Fibroblast of pulmonary artery (primary cell): ENCODE measurements at places on chromosomes 12 and 14.

DNA sequence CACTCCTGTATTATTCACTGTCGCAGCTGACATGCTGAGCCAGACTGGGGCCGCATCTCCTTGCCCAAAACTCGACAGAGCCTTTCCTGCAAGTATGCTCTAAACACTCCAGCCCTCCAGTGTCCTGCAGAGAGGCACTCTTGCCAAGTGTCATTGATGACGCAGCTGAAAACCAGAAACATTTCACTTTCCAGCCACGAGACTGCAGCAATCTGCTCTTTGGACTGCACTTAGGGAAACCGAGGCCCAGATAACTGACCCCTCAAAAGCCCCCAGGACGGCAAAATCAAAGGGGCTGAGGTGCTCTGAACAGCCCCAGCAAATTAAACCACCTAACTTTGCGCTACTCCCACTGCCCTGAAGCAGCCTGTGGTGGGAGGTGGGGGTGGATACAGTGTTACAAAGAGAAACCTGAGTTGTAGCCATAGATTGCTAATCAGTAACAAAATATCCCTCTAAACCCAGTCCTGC, 2.6 kb downstream of the CCDC85C start:
- no peak for DNase-seq

DNA sequence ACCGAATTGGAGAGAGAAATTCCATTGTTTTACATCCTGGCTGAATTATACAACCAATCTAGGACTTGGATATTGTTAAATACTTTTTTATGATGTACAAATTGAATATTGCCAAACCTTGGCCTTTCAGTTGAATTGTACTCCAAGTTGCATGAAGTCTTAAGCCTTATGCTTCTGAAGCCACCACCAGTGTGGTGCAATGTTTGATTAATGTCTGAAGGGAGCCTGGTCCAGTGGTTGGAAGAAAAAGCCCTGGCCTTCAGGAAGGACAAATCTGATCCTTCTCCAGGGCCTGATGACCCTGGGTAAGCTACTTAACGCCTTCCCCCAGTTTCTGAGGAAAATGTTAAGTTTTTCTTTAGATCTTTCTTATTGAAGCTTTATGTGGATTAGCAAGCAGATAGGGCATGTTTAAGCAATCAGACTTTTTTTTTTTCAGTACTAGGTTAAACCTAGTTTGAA, 72.0 kb downstream of the PAPOLA start:
- DNase-seq, result peak; percentile 35

DNA sequence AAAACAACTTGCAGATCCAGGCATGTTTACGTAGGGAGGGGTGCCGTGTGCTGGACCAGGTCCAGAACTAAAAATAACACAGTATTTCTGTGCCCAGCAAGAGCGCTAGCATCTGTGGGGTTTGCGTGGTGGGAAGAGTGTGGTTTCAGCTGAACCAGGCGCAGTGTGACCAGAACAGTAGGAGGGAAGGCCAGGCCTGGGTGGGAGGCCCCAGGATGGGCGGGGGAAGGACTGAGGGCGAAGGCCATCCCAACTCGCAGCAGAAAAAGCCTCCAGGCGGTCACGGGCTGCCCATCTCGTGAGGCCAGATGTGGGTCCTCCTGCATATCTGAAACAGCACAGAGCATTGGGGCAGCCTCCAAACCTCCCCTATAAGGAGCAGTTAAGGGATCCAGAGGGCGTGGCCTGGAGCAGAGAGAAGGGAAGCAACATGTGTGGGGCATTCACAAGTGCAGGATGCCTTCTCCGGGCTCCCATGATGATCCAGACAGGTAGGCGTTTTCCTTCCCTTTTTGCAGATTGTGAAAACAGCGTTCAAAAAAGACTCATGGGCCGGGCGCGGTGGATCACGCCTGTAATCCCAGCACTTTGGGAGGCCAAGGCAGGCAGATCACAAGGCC, 17.8 kb upstream of the CD9 start:
- DNase-seq, result peak; percentile 88

DNA sequence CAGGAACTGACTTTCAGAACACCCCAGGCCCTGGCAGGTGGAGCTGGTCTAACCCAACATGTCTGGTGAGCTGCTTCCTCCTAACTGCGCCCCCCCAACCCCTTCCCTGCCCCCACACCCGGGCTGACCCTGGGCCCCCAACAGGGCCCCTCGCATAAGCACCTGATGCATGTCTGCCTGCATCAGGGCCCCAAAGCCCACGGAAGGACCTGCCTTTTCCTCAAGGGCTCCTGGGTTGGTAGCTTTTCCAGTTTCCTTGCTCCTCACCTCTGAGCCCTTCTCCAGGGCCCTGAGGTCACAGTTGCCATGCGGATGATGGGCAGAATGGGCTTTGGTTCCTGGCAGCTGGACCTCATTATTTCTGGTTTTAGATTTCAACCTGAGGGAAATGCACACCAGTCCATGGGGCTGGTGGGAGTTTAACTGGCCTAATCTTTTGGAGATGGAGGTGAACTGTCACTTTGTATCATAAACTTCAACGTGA, 18.5 kb downstream of the TESC start:
- no peak for DNase-seq

DNA sequence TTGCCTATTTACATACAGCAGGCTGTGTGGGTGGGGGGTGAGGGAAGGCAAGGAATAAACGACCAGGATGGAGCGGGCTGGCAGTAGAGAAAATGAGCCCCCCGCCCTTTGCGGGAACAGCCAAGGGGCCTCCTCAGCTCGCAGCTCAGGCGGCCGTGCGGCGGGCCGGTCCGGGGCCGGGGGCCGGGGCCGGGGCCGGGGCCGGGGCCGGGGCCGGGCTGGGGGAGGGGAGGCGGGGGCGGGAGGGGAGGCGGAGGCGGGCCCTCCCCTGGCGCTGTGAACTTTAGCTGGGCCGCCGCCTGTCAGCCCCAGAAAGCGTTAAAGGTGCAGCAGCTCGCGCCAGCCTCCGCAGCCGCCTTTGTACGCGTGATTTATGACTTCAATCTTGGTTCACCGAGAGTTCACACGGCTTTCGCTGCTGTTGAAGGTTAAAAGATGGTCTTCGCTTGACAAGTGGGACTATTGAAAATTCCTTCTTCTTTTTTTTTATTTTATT, 28.8 kb downstream of the HOXC4 start:
- no peak for DNase-seq

- DNase-seq, result peak; percentile 6
Measured at GRCh38 chr12:107411792-107412535, 273.6 kb upstream of the PWP1 start.

DNA sequence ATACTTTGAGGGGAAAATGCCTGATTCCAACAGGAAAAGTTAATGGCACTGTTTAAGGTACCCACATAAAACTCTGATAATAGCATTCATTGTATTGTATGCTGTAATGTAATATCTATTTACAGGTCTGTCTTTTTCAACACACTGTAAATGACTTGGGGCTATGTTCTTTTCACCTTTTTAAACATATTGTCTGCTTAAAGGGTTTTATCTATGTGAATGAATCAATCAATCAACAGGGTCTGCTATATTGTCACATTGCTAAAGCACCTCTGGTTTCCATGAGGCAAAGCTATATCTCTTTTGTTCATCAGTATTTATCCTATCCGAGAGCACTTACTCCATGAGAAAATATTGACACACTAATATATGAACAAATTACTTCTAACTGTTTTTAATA, 288.0 kb downstream of the SLC6A15 start:
- DNase-seq, result no peak

DNA sequence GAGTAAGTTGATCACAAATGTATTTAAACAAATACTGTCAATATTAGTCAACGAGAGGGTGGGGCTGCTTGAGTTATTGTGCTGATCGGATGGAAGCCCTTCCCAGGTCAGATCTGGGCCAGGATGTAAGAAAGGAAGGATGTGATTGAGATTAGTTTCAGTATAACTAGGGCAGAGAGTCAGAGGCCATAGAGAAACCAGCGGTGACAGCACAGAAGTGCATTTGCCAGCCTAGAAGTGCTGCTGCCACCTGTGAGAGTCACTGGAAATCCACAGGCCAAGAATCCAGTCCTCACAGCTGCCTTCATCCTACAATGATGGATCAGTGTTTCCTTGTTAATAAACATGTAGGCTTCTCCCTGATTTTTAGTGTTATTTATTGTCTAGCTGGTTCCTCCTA, 9.8 kb upstream of the FERMT2 start:
- no peak for DNase-seq

DNA sequence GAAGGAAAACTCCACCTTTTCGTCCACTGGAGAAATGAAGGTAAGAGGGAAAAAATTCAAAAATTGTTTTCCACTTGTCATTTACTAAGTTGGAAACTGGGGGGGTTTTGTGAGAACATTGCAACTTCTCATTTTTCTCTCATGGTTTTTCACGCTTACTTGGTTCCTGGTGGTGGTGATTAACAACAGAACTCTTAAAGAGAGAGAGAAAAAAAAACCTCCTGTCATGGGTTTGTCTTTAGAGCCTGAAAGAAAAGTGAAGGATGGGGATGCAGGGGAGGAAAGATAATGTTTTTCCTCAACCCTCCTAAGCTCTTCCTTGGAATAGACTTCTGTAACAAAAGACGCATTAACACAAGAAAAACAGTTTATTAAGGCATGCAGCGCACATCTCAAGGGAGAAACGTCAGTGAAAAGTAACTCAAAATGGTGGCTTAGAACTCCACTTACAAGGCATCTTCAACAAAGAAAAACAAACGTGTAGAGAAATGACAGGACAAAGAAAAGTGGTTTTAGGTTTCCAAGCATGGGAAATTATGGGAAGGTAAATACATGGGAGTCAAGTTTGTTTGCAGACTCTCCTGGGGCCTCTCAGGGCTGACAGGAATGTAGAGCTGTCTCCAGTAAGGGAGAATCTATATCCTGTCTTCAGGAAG, 81.9 kb upstream of the ATF7IP start:
- DNase-seq, result no peak

- no peak for DNase-seq
Measured at GRCh38 chr12:110024051-110024450, 24.3 kb downstream of the C12orf76 start.

- DNase-seq, result no peak
Measured at GRCh38 chr12:116096874-116097273, 180.6 kb downstream of the MED13L start.

GRCh38 chr14:68784978-68785533, 7.8 kb downstream of the ZFP36L1 start:
- peak; percentile 75 for DNase-seq

DNA sequence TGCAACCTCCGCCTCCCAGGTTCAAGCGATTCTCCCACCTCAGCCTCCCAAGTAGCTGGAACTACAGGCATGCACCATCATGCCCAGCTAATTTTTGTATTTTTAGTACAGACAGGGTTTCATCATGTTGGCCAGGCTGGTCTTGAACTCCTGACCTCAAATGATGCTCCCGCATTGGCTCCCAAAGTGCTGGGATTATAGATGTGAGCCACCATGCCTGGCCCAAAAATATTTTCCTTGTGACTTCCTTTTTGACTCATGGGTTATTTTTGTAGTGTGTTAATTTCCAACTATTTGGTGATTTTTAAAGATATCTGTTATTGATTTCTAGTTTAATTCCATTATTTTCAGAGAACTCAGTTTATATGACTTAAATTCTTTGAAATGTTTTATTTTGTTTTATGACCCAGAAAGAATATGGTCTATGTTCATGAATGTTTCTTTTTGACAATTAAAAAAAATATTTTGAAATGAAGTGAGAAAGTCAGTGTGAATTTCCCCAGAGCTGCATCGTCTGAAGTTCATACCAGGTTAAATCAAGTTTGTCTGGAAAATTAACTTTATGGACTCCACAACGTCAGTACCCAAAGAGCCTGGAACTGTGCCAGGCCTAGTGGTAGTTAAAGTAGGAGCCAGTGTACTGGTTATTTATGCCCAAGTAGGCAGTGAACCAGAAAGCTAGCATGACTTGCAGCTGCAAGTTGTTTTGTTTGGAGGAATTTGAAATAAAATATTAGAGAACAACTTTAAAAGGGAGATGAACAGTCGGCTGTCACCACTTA, 2.8 kb upstream of the CDKL1 start:
- DNase-seq, result peak; percentile 24

GRCh38 chr14:47674148-47674542, 1.3 kb downstream of the MDGA2 start:
- no peak for DNase-seq

DNA sequence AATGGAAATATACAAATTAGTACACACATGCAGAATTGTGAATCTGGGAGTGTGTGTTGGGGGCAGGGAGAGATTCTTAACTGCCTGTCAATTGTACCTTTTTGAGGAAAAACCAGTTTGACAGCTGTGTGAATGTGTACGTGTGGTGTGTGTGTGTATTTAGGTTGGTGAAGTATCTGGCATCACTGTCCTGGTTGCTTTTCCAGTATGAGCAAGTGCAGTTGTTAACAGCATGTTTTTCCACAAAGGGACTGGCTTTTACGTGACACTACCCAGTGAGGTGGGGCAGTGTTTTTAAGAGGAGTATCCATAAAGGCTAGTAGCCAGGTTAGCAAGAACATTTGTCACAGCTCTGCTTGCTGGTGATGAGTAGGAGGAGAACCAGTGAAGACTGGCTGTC, 56.1 kb downstream of the DAAM1 start:
- no peak for DNase-seq

DNA sequence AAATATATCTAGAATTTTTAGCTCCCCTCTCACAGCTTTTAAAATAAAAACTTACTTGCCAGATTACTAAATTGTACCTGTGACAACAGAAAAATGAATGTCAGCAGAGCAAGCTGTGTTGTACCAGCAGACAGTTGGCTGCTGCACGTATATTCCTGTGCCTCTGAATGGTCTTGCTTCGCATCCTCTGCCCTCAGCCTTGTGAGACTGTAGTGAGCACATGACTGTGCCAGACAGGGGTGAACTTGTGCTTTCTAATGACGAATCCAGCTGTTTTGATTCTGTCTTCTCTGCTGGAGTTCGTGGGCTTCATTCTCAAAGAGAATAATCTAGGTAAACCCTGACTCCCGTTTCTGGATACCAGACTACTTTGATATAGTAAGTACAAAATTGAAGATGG, 58.3 kb upstream of the FRMD6 start:
- DNase-seq, result peak; percentile 54

- DNase-seq, result peak; percentile 38
Measured at GRCh38 chr12:60191676-60192359, 596.0 kb downstream of the SLC16A7 start.

- peak; percentile 58 for DNase-seq
Measured at GRCh38 chr12:89873745-89874144, 165.1 kb upstream of the ATP2B1 start.

- no peak for DNase-seq
Measured at GRCh38 chr12:58847901-58848600, 72.3 kb downstream of the LRIG3 start.

- peak; percentile 3 for DNase-seq
Measured at GRCh38 chr14:85024931-85025330, 505.0 kb upstream of the FLRT2 start.

- peak; percentile 14 for DNase-seq
Measured at GRCh38 chr12:79020106-79020505, 155.5 kb downstream of the SYT1 start.

DNA sequence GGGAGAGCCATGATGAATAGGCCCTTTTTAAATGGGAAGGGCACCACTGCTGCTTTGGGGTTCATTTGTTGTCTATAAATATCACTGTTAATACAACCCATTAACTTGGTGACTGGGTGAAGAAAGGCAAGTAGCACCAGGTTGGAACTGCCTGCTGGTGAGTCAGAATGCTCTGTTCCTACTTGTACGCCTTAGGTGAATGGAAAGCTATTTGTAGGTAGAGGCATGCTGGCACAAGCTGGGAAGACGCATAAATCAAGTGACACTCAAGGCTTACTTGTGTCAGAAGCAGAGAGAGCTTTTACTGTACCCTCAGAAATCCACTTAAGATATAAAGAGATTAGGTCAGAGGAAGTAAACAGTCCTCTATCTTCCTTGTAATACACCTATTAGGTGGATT, 142.5 kb downstream of the TMX1 start:
- DNase-seq, result no peak

GRCh38 chr14:95649230-95649629, 37.0 kb upstream of the TCL1B start:
- no peak for DNase-seq
